GM18507 (cell line): ENCODE measurements at places on chromosomes 2 and 18.

DNA sequence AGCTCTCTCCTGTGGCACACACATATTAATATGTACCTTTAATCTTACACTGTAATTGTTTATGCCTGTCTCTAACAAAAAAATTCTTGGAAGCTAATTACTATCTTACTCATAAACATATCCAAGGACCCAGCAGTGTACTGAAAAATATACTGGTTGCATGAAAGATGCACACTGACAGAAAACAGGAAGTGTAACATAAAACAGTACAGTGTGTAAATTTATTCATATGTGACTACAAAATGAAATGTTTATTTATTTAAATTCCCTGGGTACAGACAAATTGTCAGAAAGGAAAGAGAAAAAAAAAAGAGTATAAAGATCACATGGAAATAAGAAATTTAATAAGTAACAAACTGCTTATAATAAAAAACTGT is 28.5 kb downstream of the TMEM131 start:
- no peak for DNase-seq

DNA sequence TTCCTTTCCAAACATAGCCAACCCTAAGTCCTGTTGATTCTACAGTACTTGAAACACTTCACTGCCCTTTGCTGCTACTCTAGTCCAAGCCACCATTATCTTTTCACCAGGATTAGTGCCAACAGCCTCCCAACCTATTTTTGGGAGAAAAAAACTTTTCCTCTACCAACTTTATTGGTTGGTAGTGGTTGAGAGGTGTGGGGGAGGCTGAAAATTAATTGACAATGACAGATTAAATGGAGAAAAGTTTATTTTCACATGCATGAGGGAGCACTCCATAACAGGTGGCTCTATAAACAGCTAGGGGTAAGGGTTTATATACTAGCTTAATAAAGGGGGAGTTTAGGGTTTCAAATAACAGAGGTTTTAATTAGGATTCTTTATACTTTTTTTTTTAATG is 37.8 kb upstream of the ITPRID2 start:
- DNase-seq = no peak

DNA sequence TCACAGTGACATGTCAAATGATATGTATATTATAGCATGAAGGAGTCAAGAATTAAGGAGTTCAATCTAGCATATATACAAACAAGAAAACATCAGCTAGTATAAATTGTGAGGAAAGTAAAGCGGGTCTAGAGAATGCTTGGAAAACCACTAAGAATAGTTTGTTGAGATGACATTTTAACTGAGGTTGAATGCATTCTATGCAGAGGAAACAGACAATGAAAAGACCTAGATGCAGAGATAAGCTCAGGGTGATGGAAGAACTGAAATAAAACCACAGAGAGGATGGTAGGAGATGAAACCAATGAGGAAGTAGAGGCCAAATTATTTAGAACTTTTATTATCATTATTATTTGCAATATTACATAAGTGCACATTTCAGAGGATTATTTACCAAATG is 803.6 kb upstream of the FANCL start:
- DNase-seq = no peak

GRCh38 chr18:1150344-1150743 is 245.7 kb downstream of the ADCYAP1 start:
- no peak for DNase-seq

DNA sequence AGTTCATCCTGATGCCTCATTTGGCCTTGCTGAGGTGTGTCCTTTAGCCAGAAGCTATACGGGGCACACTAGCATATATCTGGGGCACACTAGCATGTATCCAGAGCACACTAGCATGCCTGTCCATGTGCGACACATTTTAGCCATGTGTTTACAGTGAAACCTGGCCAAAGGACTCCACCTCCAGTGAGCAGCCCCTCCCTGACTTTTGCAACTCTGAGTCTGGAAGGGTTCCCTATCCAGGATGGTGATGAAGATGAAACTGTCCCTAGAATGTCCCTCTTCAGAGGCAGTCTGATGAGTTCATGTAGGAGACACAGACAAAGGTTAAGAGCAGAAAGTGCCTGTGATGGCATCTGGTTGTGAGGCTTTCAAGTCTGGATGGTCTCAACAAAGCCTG is 61.4 kb upstream of the LGALSL start:
- DNase-seq = no peak

DNA sequence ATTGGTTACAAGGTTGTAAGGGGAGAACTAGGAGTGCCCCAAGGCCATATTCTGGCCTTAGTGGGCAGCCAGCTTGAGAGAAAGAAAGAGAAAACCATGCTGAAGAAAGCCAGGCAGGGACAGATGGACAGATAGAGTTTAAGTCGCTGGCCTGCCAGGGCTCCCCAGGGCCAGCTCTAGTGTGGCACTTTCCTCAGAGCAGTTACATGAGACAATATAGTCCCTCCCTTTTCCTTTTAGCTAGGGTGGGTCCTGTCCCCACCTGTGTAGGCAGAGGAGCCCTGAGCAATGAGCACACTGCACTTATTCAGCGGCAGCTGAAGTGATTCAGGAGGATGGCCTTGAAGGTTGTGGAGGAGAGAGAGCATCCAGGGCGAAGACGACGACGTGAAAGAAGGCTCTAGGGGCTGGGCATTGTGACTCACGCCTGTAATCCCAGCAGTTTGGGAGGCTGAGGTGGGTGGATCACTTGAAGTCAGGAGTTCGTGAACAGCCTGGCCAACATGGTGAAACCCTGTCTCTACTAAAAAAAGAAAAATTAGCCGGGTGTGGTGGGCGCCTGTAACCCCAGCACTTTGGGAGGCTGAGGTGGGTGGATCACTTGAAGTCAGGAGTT is 152.0 kb upstream of the SLC1A4 start:
- DNase-seq = no peak

DNA sequence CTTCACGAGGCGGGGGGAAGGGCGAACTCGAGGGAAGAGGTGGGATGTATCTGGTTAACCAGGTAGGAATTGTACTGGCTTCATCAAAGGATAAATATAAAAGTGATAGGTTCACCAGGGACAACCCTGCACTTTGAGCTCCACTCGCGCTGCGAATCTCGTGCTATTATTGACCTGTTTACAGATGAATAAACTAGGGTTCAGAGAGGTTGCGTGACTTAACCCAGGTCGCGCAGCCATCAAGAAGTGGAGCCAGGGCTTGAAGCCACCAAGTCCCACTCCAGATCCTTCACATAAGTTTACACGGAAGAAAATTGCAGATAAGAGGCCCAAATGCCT is 1.4 kb upstream of the CYP1B1 start:
- DNase-seq = no peak

DNA sequence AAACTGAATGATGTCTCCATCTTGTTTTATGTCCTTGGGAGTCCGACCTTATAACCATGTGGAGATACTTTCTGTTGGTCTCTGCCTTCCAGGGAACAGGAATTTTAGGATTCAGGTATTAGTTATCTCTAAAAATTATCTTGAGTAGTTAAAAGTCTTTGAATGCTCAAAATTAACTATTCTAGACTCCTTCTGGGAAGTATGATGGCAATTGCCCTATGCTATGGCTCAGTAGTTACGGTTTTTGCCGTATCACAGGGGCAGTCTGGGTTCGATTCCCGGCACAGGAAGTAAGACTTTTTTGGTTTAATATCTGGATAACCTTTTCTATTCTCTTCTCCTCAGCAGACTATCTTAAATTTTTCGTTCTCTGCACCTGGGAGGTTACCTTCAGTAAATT is 708.7 kb upstream of the LRATD1 start:
- no peak for DNase-seq

DNA sequence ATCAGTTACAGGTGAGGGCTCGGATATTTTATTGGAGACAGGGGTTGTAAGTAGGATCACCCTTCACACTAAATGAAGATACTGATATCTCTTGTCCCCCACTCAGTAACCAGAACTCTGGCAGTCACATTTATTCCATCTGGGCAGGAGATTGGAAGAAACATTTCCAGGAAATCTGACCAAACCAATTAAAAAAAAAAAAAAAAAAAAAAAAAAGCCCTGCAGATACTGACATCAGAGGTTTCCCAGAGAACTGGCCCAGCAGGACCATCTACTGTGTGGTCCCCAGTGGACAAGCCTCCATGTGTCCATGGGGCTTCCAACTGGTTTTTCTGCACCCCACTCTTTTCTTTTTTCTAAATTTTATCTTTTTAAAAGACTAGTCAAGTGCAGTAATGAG is 41.3 kb downstream of the SH2D6 start:
- no peak for DNase-seq

DNA sequence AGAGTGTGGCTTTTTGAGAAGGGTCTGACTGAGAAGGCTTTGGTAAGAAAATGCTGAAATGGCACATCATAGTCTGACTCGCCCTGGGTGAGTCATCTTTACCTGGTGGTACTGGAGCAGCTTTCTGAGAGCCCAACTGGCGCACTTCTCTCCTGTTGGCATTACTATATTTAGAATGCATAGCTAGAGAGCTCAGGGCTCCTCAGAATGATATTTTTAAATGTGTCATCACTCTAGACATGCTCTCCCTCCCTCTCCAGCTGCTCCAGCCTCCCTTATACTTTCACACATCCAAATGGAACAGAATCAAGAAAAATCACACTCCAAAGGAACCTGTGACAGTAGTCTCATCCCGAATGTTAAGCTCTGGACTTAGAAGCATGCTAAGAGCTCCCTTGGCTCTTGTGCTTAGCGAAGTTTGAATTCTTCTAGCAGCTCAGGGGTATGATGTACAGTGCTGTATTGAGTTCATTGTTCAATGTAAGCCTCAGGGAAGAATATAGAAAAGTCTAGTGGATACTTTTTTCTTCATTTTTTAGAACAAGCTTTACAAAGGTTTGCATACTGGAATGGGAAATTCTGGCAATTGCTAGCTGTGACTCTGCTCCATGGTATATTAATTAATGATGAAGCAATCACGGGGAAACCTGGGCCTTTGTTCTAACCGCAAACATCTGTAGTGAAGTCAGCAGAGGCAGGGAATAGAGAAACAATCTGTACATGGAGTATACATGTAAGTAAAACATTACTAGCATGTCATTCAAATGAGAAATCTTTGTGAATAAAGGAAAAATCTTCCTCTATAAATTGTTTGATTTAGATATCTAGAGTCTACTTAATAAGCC is 751.2 kb upstream of the NRXN1 start:
- DNase-seq = no peak

DNA sequence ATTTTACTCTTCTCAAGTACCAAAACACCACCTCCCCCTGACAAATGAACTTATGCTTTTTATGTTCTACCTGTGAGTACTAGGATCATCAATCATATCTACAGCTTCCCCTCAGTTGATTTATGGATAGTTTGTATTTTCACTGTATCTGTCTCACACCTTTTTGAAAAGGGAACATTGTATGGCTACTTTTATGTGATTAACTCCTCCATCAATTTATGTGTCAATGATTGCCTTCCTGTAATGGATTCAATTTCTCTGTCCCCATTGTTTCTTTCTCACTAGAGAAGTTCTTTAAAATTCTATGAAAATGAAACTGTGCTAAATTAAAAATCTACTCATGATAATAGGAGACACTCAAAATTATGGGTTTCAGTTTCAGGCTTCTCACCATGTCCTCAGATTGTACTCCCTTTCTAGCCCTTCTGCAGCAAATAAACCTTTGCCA is 935.0 kb downstream of the TRIB2 start:
- DNase-seq = no peak

DNA sequence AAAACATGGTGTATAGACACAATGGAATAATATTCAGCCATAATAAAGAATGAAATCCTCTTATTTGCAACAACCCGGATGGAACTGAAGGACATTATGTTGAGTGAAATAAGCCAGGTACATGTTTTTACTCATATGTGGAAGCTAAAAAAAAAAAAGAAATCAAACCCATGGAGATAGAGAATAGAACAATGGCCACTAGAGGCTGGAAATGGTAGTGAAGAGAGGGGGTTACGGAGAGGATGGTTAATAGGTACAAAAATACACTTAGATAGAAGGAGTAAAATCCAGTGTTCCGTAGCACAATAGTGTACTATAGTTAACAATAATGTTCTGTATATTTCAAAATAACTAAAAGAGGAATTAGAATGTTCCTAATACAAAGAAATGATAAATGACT is 12.8 kb upstream of the KIAA2012 start:
- DNase-seq = no peak

DNA sequence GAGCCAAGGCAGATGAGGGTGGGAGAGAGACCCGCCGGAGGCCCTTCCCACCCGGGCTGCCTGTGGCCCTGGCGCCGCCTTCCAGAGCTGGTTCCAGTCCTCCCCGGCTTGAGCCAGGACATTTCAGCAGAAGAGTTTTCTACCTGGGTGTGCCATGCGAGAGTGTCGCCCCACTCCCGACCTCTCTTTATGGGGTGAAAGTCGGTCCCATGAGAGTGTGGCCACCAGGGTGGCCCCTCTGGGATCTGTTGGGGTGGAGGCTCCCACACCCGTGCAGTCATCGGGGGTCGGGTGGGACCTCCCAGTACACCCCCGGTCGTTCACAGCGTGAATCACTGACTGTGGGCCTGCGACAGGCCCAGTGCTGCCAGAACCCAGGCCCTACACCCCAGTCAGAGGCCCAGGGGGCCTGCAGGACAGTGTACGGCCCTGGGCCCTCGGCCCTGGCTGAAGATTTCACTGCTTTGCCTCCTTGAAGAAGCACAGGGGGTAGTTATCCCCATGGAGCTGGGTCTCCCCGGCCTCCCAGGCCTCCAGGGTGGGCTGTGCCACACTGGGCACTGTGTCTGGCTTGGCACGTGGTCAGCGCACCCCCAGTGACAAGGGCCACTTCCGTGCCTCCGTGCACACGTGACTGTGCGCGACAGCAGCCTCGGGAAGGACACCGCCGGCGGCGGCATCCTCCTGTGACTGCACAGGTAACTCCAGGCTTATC is 5.9 kb downstream of the NFATC1 start:
- no peak for DNase-seq

DNA sequence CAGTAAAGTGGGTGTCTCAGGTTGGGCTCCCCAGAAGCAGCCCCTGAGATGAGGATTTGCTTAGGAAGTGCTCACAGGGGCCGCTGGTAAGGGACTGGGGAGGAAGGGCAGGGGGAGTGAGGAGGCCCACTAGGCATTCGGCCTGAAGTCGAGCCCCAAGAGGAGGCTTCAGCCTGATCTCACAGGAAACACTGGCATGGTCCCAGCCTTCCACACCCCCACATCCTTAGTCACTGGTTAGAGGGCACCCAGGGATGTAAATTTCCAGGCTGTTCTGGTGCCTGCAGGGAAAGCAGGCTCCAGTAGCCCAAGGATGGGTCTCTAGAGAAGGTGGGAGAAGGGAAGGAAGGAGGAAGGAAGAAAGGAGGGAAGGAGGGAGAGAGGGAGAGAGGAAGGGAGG is 22.4 kb upstream of the KCNK3 start:
- no peak for DNase-seq

DNA sequence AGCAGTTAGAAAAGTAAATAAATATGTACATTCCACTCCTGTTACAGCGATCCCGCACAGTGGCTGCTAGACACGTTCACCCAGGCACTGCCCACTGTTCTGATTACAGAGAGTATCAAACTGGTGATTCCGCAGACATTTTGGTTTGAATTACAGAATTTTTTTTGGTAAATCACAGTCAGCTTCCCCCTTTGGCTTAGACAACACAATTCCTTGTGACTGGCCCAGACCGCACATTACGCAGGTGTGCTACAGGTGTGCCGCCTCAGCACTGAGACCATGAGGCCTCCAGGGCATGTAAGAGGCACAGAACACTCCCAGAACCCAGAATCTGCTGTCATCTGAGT is 112.3 kb downstream of the PXDN start:
- DNase-seq = no peak
